ENCODE measurements at places on chromosomes 2 and 18. TPM values are rescaled to one million over a fixed set of nuclear protein-coding genes. Genes with fewer than 3 reads are reported as not detected.

PLEK gene
- 14.6 TPM for total RNA-seq

RABL2A gene
- 16.1 TPM for total RNA-seq

ABCG5 gene
- not detected for total RNA-seq

RAMP1 gene
- total RNA-seq = 230 TPM

DSG4 gene
- total RNA-seq = not detected

VIT gene
- 10.0 TPM for total RNA-seq

RHOB gene
- 1,049 TPM for total RNA-seq

REEP1 gene
- total RNA-seq = 12.3 TPM

DOK6 gene
- 5.7 TPM for total RNA-seq

SLC11A1 gene
- total RNA-seq = 56.1 TPM

FAM98A gene
- total RNA-seq = 39.7 TPM

GLI2 gene
- 18.5 TPM for total RNA-seq

PROKR1 gene
- not detected for total RNA-seq

SERPINB2 gene
- total RNA-seq = 2.0 TPM

SLC5A7 gene
- total RNA-seq = not detected

OTOS gene
- total RNA-seq = not detected

C2orf80 gene
- total RNA-seq = not detected

TMEM178A gene
- total RNA-seq = 5.0 TPM

STAT4 gene
- total RNA-seq = 3.8 TPM

LINC00305 gene
- total RNA-seq = not detected

GRCh38 chr2:38026846-38027245 lies 49.1 kb downstream of the CYP1B1 start:
- no peak for DNase-seq

DNA sequence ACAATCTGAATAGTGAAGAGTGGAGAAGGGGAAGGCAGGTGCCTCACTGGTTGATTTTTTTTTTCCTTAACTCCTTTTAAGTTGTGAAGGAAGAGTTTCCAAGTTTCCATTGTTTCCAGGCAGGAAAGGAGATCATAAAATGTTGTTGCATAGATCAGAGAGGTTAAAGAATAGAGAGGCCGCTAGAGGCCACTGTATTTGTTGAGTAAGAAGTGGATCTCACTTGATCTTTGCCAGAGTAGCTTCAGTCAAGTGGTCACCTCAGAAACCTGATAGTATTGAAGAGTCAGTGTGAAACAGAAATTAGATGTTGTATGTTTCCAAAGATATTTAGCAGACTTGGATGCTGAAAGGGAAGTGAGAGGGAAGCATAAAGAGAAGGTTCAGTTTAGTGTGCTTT lies 17.6 kb downstream of the CTNNA2 start:
- DNase-seq = no peak

GRCh38 chr2:225668606-225669266 lies 269.2 kb downstream of the NYAP2 start:
- DNase-seq = no peak

GRCh38 chr2:166115589-166115988 lies 12.2 kb downstream of the SCN1A start:
- no peak for DNase-seq

GRCh38 chr2:155080373-155080772 lies 381.9 kb downstream of the KCNJ3 start:
- no peak for DNase-seq

- no peak for DNase-seq
These were observed 56.3 kb downstream of the SCG2 start for GRCh38 chr2:223545830-223546229.

DNA sequence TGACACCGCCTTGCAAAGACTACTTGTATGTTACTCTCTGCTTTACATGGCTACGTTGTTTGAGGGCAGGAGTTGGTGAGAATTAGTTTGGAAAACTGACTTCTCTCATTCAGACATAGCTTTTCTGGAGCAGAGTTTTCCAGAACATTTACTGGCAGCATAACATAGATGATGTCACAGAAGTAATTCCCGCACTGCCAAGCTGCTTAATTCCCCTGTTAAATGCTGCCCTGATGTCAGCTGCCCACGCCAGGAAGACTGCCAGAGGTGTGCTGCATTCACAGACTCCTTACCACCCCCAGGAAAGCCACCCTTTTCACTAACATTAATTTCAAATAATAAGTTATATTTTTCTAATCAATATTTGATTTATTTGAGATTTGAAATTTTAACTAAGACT lies 24.7 kb upstream of the PTPN2 start:
- DNase-seq = no peak

DNA sequence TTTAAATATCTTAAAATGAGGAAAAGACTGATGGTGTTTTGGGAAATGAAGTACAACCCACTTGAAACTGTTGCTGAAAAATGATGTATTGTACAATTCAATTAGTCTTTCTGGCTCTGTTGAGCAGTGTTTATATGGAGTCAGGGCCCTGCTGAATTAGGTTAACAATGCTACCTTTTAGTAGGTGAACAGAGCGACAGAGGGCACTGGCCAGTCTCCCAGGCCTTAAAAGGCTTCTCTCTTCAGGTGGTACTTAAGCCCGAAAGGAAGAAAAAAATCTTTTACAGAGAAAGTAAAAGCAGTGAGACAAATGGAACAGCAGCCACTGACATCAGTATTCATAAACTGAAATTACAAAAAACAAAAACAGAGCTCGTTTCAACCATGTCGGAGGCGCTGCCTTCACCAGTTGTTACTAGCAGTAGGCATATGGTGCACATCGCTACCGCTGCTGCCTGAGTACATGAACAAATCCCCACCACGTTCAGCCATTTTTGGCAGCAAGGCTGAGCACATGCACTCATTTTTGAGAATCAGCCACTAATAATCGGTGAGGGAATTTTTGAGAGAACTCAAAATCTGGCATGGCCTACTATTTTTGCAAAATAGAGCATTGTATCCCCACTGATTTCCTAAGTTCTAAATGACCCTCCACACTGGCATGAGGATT lies 91.8 kb downstream of the PLEKHM3 start:
- no peak for DNase-seq

GRCh38 chr18:59605633-59606192 lies 91.5 kb downstream of the CCBE1 start:
- no peak for DNase-seq

DNA sequence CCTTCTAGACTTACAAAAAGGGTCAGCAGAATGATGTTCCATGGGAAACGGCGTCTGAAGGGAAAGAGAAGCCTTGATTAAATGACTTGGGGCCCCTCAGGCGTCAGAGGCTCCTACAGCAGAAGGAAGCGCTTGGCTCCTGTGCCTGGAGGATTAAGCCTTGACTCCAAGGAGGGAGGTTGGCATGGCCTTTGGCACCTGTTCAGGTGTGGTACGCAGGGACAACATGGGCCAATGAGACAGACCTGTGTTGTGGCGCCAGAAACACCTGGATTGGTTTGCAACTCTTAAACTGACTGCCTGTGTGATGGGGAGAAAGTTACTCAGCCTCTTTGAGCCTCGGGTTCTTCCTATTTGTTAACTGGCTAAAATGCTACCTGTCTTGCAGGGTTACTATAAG lies 7.6 kb downstream of the PNKD start:
- no peak for DNase-seq

DNA sequence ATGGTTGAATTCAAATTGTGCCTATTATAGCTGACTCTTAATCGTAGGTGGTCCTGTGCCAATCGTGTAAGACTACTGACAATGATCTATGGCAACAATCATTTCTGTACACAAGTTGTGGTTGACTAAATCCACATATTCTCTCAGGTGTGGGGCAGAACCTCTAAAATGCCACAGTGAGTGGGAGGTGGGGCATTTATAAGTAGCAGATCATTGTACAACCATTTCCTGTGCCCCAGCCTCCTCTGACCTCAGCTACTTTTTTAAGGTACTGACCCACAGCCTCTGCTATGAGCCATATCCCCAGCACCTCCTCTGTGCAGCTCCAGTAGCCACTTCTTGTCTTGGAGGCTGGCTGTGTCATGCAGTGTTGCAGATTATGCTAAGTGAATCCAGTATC lies 48.6 kb upstream of the RAPH1 start:
- DNase-seq = peak; percentile 78

- no peak for DNase-seq
These were observed 24.3 kb upstream of the PSME4 start for GRCh38 chr2:53994818-53995808.

GRCh38 chr2:145748927-145749326 lies 1229.0 kb upstream of the ZEB2 start:
- no peak for DNase-seq

- no peak for DNase-seq
These were observed 27.1 kb downstream of the VRK2 start for GRCh38 chr2:58073751-58074150.

GRCh38 chr18:76233406-76233805 lies 261.6 kb downstream of the ZNF516 start:
- no peak for DNase-seq

- no peak for DNase-seq
These were observed 212.4 kb downstream of the SEPTIN10 start for GRCh38 chr2:109401370-109401769.

DNA sequence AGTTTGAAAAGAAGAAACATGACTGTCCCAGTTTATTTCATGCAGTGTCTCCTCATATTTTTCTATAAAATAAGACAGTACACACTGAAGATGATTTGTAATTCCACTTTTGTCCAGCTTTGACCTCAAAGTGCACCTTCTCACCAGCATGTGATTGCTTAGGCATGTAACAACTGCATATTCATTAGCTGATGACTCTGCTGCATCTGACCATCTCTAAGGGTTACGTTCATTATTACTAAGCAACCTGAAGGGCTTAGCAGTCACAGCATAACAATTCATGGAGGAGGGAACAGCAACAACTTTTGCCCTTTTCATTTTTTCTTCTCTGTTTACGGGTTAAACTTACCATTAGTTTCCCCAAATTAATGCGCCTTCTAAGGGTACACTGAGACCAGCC lies 330.6 kb upstream of the PIK3C3 start:
- DNase-seq = no peak

GRCh38 chr2:46171411-46171953 lies 125.7 kb upstream of the EPAS1 start:
- DNase-seq = no peak

- DNase-seq = no peak
These were observed 17.8 kb downstream of the TCF7L1 start for GRCh38 chr2:85151026-85151425.

DNA sequence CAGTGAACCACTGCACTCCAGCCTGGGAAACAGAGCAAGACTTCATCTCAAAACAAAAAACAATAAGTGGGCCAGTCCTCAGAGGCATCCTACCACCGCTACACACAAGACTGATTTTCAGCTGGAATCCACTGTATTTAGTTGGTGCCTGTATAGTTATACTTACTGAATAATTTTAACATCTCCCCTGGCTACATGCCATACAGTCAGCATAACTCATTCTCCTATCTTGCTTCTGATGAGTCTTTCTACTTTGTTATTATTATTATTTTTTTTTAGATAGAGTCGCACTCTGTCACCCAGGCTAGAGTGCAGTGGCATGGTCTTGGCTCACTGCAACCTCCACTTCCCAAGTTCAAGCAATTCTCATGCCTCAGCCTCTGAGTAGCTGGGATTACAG lies 19.9 kb upstream of the CAB39 start:
- DNase-seq = no peak

- DNase-seq = peak; percentile 24
These were observed 37.0 kb downstream of the MAL start for GRCh38 chr2:95062242-95063085.

GRCh38 chr2:217289907-217290280 lies 430.0 kb upstream of the TNP1 start:
- DNase-seq = no peak

DNA sequence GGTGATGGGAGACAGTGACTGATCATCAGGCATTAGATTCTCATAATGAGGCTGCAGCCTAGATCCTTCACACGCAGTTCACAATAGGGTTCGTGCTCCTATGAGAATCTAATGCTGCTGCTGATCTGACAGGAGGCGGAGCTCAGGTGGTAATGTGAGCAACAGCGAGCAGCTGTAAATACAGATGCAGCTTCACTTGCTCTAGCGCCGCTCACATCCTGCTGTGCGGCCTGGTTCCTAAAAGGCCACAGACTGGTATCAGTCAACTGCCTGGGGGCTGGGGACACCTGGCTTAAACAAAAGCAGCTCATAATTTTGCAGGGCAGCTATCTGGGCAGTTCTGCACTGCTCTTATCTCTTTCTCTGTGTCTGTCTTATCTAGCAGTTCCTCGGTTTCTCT lies 20.4 kb upstream of the CD226 start:
- no peak for DNase-seq

DNA sequence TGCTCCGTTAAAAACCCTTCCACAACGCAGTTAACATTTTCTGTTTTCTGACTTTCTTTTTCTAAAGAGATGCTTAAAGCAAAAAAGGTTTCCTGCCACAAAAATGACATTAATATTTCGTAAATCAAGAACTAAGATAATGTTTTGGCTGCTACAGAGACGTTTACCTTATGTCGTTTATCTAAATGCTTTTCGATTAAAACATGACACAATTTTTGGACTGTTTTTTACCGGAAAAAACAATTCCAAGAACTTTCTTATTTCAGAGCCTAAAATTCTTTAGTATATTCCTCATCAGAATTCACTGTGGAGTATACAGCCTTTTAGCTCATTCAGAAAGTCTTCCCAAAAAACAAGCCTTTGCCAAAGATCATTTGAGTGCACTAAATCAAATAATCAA lies 278.0 kb upstream of the TCF4 start:
- no peak for DNase-seq

- no peak for DNase-seq
These were observed 85.2 kb downstream of the STRADB start for GRCh38 chr2:201536754-201537153.

GRCh38 chr18:48698707-48699106 lies 159.9 kb downstream of the CTIF start:
- no peak for DNase-seq

GRCh38 chr2:55760125-55760524 lies 66.5 kb upstream of the PNPT1 start:
- DNase-seq = no peak

GRCh38 chr2:85585781-85586105 lies 1.5 kb downstream of the VAMP5 start:
- DNase-seq = no peak

DNA sequence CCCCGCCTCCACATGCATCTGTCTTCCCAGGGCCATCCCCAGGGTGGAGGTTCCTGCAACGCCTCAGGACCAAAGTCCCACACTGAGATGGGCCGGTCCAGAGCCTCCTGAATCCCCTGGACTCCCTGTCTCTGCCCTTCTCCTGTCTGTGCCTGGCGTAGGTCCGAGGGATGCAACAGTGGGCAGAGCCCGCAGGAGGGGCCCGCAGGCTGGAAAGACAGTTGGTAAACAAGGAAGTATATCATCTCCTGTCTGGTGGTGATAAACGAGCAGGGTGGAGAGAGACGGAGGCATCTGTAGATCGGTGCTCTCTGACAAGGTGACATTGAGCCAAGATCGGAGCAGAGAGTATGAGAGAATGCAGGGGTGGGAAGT lies 72.6 kb upstream of the RAB6C start:
- peak; percentile 33 for DNase-seq

DNA sequence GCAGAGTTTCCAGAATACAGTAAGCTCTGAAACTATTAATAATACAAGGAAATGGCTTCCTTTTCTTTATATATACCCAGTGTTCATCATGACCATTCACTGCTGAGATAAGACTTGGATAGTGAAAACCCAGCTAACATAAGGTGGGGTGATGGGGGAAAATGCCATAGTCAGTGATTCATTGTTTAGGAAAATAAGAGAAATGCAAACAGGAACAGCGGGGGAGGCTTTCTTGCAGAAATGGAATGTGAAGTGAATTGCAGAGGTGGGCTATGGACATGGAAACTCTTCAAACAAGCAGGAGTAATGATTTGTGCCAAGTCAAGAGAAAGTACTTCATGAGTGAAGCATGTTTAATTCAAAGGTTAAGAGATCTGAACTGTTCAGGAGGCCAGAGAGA lies 519.4 kb downstream of the TDRD15 start:
- DNase-seq = no peak

GRCh38 chr18:45066886-45067285 lies 386.2 kb downstream of the SETBP1 start:
- DNase-seq = no peak
